ENCODE measurements at places on chromosomes 11 and 22.
A peak's percentile ranks its signal among the peaks of the same experiment; 100 is the strongest.

- DNase-seq: no peak
These were observed 312.3 kb downstream of the MN1 start for GRCh38 chr22:27489178-27489675.

GRCh38 chr11:12815931-12816494, 141.8 kb downstream of the TEAD1 start:
- no peak for DNase-seq

DNA sequence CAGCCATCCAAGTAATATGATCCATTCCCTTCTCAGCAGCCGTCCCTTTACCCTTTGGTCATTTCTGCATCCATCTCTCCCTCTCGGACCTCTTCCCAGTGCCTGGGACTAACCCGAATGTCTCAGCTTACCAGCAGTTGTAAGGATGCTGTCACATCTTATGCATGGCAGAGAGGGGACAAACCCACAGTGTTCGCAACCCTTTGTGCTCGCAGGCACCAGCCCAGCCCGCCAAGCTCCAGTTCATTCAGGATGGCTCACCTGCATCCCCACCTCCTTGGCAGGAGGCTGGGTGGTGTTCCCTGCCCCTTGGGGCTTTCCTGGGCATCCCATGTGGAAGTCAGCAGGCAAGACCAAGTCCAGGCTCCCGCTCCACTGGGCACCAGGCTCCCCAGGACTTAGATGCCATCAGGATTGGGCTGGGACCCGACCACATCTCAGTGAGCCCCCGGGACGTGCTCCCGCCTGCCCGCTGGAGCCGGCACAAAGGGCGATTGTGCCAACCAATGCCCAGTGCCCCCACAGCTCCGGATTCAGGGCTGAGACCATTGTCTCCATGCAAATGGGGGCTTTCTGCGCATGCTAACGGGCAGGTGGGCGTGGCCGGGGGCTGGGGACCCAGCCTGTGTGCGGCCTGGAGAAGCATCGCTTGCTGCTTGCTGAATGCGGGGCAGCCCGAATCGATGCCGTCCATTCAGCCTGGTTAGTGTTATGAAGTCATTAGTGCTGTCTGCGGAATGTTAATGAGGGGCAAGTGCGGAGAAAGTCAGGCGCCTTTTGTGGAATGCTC, 108.6 kb downstream of the KCNQ1OT1 start:
- no peak for DNase-seq

DNA sequence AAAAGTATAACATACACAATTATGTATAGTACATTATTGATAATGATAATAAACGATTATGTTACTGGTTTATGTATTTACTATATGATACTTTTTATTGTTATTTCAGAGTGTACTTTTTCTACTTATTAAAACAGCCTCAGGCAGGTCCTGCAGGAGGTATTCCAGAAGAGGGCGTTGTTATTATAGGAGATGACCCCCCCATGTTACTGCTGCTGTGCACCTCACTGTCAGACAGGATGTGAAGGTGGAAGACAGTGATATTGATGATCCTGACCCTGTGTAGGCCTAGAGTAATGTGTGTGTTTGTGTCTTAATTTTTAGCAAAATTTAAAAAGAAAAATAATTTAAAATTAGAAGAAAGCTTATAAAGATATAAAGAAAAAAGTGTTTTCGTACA, 57.6 kb downstream of the REXO2 start:
- no peak for DNase-seq

DNA sequence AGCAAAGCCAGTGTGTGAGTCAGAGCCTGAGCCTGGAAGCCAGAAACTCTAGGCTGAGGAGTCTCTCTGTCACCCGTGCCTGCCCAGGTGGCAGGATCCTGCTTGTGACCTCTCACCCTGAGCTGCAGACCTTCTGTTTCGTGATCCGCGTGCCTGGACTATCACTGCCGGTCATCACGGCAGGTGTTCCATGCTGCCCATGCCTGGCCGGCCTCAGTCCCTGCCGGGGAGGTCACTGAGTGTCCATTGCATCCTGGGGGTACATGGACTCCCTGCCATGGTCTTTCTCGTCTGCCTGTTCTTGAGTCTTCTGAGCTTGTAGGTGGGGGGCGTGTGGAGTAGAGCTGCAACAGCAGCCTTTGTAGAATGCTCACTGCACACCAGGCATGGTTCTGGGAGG, 1032.4 kb downstream of the TBC1D22A start:
- peak; percentile 35 for DNase-seq

- no peak for DNase-seq
These were observed 19.6 kb downstream of the VPS37C start for GRCh38 chr11:61141601-61142028.

DNA sequence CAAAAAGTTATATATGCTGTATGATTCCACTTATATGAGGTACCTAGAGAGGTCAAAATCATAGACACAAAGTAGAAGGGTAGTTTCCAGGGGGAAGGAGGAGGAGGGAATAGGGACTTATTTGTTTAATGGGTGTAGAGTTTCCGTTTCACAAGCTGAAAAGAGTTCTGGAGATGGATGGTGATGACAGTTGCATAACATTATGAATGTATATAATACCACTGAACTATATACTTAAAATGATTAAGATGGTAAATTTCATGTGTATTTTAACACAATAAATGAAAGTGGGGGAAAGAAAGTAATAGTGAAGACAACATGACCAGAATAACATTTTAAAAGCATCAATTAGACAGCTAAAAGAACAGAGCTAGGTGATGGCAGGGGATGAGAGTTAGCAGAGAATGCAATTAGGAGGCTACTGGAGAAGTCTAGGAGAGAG, 51.2 kb downstream of the MRTFA start:
- no peak for DNase-seq

- DNase-seq: no peak
These were observed 17.0 kb downstream of the KCNC1 start for GRCh38 chr11:17751558-17751957.
